ENCODE measurements at places on chromosomes 6 and 20.

DNA sequence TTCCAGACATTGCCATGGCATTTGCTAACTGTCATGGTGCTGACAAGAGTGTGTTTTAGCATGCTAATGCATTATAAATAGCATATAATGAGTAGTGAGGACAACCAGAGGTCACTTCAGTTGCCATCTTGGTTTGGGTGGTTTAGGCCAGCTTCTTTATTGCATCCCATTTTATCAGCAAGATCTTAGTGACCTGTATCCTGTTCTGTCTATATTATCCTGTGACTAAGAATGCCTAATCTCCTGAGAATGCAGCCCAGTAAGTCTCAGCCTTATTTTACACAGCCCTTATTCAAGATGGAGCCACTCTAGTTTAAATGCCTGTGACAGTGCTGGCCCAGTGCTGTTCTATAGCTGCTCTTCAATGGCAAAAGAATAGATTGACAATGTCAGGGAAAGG lies 781.0 kb upstream of the ADGRB3 start:
- no peak for DNase-seq

DNA sequence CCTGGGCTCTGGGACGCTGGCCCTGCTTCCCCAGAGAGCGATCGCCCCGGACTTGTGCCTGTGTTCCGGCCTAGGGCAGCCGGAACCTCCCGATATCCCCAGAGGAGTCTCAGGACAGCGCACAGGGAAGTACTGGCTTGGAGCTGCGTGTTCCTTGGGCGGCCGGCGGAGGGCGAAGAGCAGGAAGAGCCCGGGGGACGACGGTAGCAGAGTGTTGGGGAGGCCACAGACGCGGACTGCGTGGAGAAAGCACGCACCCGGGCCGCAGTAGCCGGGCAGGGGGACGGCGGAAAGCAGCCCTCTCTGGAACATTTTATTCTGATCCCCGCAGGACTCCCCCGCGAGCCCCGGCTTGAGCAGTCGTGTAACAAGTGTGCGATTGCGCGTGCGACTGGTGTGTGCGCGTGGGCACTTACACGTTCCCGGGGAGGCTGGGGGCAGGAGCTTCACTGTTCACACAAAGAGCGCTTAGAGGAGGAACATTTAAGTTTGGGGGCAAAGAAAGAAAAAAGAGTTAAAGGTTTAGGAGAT lies 36.1 kb downstream of the NCR2 start:
- no peak for DNase-seq

GRCh38 chr20:56780266-56780665 lies 151.2 kb downstream of the TFAP2C start:
- no peak for DNase-seq

GRCh38 chr6:86913795-86914194 lies 23.5 kb upstream of the HTR1E start:
- DNase-seq: no peak

- DNase-seq: no peak
Observed at GRCh38 chr6:15642276-15642675, 20.6 kb downstream of the DTNBP1 start.

DNA sequence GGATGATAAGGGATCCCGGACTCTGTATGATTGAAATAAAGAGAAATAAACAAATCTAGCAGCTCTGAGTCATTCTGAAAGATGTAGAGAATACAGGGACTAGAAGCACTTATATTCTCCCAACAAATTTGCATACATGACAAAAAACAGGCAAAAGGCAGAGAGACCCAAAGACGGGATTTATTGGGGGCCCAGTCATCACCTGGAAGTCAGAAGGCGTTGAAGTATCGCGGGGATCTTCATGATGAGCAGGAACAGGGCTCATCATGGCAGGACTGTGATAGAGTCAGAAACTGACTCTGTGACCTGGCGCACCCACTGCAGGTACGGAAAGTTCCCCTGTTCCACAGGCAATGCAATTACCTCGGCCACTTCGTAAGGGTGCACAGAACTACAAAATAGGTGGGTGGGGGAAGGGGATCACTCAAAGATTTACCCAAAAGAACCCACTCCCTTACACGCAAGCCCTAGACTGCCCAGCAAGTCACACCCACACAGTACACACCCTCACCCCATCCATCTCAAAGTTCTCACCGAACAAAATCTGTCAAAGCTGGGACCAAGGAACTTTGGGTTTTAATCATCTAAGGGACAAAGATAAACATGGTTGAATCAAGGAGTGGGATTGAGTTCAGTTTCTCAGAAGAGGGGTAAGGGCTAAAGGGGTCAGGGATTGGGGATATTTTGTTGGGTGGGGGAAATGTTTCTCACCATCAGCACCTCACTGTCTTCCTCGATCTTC lies 1.4 kb downstream of the CUTA start:
- DNase-seq: no peak

GRCh38 chr6:131476362-131476761 lies 96.7 kb upstream of the ARG1 start:
- no peak for DNase-seq

- no peak for DNase-seq
Observed at GRCh38 chr20:9369557-9369956, 144.8 kb upstream of the LAMP5 start.

GRCh38 chr6:96304997-96305396 lies 216.6 kb upstream of the UFL1 start:
- DNase-seq: no peak

DNA sequence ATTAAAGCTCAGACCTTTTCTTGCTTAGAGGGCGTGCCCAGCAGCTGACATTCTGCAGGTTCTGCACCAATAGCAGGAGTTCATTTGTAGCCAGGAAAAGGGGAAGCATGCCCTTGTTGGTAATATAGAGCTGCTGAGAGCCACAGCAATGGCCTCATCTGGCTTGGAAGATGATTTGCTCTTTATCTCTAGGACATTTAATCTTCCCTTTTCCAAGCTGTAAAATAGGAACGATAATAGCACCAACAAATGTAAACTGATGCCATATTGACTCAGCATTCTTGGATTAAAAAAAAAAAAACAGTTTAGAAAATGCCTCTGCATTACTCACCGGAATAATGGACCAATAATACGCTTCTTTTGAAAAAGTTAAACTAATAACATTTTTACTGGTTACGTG lies 93.4 kb upstream of the SLC2A12 start:
- no peak for DNase-seq

DNA sequence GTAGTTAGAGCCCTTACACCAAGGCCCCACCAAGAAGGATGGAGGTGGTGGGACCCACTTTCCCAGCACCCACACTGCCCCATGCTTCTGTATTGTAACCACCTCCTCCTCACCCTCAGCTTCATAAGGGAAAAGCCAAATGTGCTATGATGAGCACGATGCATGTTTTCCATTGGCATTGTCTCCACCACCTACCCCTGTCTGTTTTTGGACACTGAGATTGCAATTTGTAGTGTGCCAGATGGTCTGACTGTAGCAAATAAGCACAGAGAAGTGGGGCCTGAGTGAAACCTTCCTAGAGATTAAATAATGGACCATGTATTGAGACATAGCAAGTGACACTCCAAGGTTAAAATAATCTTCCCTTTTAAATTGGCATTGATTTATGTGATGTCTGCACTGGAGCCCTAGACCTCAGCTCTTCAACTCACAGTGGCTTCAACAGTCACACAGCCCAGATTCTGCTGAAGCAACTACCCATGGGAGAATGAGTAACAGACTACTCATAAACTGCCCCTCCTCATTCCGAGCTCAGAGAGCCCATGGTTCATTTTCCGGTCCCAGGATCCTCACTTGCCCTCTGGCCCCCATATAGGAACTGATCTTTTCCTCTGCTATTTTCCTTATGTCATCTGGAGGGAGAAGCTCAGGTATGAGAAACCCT lies 177.9 kb downstream of the COL9A1 start:
- DNase-seq: no peak

DNA sequence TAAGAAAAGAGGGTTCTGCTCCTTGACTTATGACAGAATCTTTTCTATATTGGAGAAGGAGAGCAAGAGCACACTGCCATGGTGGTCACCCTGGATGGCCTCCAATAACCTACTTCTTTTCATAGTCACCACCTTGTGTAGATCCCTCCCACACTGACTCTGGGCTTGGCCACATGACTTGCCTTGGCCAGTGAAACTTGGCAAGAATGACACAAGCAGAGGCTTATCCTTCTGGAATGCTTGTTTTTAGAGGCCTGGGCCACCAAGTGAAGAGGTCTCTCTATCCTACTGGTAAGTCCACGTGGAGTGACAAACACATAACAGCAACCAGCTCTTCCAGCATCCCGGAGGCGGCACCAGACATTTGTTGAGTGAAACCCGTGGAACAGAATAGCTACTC lies 349.4 kb upstream of the JARID2 start:
- no peak for DNase-seq

DNA sequence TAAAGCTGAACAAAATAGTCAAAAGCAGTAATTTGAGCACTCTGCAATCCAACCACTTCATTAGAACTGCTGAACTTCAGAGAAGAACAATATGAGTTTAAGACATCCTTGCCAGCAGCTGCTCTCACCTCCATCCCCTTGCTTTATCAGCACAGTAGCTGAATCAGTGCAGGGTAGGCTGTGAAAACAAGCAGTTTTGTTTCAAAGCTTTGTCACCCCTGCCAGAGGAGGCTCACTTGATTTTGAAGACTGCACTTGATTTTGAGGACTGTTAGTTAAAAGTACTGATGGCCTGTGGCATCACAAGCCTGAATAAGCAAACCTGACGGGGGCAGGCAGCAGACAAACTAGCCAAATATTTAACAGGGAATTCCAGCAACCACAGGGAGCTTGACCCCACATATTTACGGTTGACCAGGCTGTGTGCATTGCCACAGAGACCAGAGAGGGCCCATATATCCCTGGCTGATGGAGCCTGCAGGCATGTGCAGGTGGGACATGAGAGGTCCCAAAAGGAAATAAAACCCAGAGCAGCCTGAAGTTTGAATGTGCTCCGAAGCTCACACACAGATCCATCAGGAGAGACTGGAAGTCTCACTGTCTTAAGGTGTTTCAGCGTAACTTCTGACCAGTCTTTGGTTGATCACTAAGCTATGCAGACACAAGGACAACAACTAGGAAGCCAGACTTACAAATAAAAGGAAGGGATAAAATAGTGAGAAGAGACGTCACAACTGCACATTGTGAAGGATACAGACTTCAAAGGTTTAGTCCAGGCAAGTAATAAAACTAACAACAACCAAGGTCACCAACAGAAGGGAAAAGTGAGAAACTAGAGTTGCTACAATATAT lies 97.4 kb downstream of the PDSS2 start:
- no peak for DNase-seq

DNA sequence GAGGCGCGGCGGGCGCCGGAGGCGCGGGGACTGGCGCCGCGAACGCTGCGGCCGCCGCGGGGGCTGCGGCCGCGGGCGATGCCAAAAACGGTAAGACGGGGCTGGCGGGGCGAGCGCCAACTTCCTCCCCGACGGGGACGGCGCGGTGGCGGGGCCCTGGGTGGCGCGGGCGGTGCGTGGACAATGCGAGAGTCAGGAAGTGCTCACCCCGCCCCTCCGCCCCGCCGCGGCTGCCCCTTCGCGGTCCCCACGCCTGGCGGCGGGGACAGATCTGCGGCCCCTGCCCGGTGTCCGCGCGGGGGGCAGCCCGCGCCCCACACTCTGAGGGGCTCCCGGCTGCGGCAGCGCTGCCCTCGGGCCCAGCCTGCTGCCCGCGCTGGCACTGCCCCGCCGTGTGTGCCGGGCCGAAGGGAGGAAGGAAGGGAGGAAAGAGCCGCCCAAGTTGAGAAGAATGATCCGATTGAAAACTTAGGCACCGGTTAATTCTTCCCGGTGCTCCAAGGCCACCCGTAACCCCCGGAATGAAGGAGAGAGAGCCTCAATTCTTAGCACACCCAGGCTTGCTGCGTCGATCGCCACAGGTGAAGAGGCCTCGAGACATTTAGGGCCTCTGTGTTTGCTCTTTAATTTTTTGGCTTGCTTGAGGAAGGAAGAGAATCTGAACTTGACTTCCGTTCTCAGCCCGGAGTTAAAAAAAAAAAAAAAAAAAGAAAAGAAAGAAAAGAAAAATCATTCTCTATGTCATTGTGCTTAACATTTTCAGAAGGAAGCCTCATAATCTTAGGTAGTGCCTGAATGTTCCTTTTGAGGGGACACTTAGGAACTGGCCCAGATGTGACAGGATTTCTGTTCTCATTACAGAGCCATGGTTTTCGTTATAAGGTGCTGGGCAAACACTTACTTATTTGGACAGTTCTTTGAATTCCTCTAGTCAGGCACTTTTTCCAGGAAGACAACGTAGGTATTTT lies 982 bp downstream of the HECA start:
- DNase-seq: no peak

GRCh38 chr20:25247956-25248785 lies at the start of gene PYGB:
PYGB (plus strand) TSS chr20:25248085; CDS start chr20:25248179, 94 bp downstream.
- DNase-seq: peak; percentile 61

- DNase-seq: no peak
Observed at GRCh38 chr6:168328086-168328485, 8.5 kb upstream of the DACT2 start.

- no peak for DNase-seq
Observed at GRCh38 chr6:53547166-53547810, 2.4 kb upstream of the GCLC start.

DNA sequence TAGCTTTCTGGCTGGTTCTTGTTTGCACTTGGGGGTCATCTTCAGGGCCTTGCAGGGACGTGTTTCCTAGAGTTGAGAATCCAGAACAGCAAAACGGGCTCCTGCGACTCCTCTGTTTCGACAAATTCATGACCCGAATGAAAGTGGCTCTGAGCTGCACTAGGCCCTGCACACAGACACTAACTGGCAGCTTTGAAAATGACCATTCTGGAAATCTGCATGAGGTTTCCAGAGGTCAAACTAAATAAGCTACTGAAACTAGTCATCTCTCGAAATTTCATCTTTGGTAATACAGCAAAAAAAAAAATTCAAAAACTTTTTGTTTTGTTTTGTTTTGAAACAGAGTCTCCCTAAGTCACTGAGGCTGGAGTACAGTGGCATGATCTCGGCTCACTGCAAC lies 15.5 kb upstream of the BMP7 start:
- DNase-seq: no peak

GRCh38 chr6:89251170-89251569 lies 34.0 kb upstream of the GABRR1 start:
- no peak for DNase-seq

GRCh38 chr6:47149554-47149953 lies 107.4 kb upstream of the ADGRF1 start:
- DNase-seq: no peak

DNA sequence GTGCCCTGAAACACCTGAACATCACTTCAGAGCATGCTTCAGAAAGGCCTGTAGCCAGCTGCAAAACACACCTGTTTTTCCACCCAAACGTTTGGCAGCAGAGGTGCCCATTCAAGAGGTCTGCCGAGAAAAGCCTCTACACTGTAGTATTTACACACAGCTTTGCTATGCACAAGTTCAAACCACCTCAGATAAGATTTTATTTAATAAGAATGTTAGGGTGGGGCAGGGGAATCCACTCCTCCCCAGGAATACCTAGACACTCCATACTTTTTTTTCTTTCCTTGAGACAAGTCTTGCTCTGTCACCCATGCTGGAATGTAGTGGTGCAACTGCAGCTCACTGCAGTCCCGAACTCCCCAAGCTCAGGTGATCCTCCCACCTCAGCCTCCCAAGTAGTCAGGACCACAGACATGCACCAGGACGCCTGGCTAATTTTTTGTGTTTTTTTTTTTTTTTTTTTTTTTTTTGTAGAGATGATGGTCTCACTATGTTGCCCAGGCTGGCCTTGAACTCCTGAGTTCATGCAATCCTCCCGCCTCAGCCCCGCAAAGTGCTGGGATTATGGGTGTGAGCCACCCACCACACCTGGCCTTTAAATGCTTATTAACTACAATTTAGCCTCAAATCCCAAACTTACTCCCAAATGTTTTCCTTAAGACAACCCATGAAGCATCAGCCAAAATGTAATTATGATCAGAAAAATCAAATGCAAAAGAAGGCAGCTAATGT lies 9.7 kb downstream of the MRPL14 start:
- DNase-seq: no peak

Measured in thymus (tissue), 14 donors.